ENCODE measurements at places on chromosomes 3 and 15. TPM values are rescaled to one million over a fixed set of nuclear protein-coding genes. Genes with fewer than 3 reads are reported as not detected.
A peak's percentile ranks its signal among the peaks of the same experiment; 100 is the strongest.

GRCh38 chr15:79459666-79460065 is 27.5 kb downstream of the MINAR1 start:
- no peak for DNase-seq
- no peak overlapping the region for H3K4me3 ChIP-seq
- H3K27me3 ChIP-seq = no peaks in the 10 kb centered on the region
- H3K36me3 ChIP-seq = no peaks in the 10 kb centered on the region

DNA sequence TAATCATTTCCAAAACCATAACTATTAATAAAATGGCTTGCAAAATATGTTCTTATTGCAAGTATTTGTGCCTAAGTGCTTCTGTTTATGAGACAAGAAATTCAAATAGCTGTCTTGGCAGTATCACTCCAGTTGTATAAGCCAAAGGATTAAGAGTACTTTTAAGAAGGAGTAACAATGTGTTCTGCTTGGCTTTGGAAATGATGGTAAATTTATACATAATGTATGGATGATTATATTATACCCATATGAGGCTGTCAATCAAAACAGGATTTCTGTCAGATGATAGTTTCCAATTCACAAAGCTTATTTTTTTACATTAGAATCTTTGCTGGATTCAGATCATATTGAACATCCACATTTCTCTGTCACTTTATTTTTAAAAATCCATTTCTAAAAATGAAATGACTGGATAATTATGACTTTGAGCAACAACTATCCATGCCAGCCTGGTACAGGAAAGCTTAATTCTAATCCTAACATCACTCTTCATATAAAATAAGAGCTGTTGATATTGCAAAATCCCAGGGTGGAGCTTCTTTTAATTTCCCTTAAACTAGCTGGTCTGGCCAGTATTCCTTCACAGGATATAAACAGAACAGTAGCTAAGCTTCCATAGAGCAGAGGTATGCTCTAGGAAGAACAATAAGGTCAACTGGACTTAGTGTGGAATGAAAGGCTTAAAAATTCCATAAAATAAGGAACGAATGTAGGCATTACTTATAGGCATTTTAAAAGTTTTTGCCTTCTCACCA is 30.0 kb upstream of the ZNF280D start:
- peaks cover 46% of the 10 kb centered on the region for H3K4me1 ChIP-seq
- no peak overlapping the region for H3K4me3 ChIP-seq
- peak overlapping the region; percentile 1 for H3K27ac ChIP-seq
- H3K36me3 ChIP-seq = no peaks in the 10 kb centered on the region
- DNase-seq = no peak

GRCh38 chr3:120741837-120742197 is 499 bp downstream of the RABL3 start:
- H3K27ac ChIP-seq = peak overlapping the region; percentile 95
- peaks cover 7% of the 10 kb centered on the region for H3K36me3 ChIP-seq
- H3K4me3 ChIP-seq = peak overlapping the region; percentile 76
- peaks cover 21% of the 10 kb centered on the region for H3K4me1 ChIP-seq
- DNase-seq = no peak

- no peaks in the 10 kb centered on the region for H3K36me3 ChIP-seq
- no peak overlapping the region for H3K4me3 ChIP-seq
- no peaks in the 10 kb centered on the region for H3K27me3 ChIP-seq
- peaks cover 49% of the 10 kb centered on the region for H3K4me1 ChIP-seq
- DNase-seq = no peak
- H3K27ac ChIP-seq = peak overlapping the region; percentile 51
Measured at GRCh38 chr3:29332195-29332637, 51.3 kb downstream of the RBMS3 start.

Gene ALCAM
- total RNA-seq = 31.5 TPM

DNA sequence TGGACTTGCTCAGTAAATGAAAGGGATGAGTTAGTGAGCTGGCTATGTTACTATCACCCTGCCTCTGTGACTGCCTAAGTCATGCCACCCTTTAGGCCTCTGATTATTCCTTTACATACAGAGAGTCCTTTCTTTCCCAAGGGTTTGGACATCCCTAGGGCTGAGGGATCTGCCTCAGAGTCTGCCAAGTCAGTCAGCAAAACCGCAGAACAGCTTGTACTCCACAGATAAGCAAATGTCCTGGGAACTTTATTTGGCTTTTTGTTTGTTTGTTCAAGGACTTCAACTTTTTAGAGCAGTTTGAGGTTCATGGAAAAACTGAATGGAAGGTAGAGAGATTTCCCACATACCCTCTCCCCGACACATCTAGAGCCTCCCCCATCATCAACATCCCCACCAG is 82.6 kb upstream of the TRIM42 start:
- no peaks in the 10 kb centered on the region for H3K4me1 ChIP-seq
- no peak for DNase-seq
- no peaks in the 10 kb centered on the region for H3K27me3 ChIP-seq

Data from suprapubic skin (tissue), 4 donors.